Fibroblast of skin of scalp (primary cell): ENCODE measurements at places on chromosomes 5 and 9.

DNA sequence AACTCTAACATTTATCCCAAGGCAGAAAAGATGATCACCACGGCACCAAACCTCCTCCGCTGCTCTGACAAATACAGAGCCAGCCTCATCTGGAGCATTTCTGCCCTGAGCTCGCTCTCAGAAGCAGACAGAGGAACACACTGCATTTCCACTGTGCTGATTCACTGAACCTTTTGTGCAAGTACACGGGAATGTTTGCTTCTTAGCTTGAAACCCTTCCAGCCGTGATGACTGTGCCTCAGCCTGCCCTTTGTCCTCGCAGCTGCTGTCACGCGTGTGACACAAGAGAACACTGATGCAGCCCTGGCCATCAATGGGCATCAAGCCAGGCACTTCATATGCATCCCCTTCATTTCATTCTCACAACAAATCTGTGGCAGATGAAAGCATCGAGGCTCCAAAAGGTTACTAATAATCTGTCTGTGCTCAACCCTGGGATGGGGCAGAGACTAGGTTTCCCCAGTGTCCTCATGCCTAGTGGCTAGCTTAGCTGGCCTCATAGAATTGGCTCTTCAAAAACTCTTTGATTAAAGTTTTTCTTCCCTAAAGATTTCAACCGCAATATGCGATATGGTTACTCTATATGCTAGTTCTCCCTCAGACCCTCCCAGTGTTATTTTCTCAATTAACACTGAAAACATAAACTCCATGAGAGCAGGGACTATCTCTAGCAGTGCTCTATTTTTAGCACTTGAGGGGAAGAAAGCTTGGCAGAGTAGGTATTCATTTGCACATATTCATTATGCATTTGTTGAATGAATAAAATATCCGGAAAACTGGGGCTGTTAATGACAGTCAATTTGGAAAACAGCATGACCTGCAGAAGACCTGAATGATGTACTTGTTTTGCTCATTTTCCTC is 7.3 kb downstream of the CDC14B start:
- DNase-seq = peak; percentile 76

DNA sequence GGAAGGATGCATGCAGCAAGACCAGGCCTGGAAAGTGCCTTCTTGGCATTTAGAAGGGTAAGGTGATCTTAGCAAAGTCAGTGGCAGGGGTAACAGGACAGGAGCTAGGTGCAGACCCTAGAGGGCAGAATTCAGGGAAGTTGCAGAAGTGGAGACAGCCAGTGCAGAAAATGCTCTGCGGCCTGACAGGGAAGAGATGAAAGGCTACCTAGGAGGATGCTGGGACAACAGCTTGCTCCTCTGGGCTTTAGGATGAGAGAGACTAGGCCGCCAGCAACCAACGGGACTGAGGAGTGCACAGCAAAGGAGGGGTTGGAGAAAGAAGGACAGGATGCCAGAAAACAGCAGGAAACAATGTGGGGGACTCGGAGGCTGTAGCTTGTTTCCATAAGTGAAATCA is 219.9 kb downstream of the FSTL4 start:
- DNase-seq = no peak

DNA sequence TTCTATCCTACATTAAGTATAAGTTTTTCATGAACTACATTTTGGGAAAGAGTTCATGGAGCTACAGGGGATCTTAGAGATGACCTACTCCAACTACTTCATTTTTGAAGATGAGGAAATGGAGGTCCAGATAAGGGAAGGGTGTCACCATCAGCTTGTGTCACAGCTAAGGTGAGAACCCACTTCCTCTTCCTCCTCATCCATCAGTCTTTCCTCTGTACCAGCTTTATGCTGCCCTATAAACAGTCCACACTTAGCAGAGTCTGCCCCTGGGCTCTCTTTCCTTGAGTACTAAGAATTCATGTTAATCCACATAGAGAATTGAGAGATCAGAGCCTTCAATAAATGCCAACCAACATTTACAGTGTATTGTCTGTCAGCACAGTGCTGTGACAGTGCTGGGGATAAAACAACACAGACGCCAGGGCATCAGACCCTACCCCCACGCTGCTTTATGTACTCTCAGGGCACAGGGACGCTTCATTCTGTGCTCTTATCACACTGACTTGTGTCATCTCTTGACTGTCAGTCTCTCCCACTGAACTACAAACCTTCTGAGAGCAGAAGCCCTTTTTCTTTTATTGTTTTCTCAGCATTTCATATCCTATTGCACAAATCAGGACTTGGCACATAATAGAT is 22.1 kb downstream of the ADRB2 start:
- DNase-seq = no peak

- peak; percentile 42 for DNase-seq
Measured at GRCh38 chr5:963673-964531, 44.7 kb upstream of the NKD2 start.

DNA sequence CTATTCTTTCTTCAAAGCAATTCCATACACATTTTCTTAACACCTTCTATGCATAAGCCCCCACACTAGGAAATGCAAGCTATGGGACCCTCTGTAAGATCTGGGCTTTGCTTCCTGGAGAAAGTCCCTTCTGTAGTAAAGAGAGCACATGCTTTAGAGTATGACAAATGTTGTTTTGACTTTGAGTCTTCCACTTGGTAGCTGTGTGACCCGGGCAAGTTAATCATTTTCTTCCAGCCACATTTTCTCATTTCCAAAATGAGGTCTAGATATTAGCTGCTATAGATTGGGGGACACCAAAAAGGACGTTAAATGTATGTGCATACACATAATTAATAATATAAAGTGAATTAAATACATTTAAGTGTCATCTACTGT is 334.0 kb downstream of the NFIB start:
- DNase-seq = no peak

DNA sequence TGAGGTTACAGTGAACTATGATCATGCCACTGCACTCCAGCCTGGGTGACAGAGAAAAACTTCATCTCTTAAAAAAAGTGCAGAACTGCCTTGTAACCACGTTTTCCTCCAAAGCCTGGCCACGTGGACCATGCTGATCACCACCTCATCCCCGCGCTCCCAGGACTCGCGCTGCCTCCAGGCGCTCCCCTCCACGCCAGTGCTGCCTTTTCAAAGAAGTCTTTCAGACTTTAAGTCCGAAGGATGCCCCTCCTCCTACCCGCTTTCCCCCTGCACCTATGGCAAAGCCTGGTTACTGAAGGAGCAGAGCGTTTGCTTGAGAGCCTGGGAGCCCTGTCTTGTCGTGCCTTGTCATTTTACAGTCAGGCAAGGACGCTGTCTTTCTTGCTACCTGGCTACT is 43.8 kb downstream of the HABP4 start:
- no peak for DNase-seq

GRCh38 chr5:98776066-98776705 is 2.7 kb downstream of the RGMB start:
- DNase-seq = peak; percentile 94

DNA sequence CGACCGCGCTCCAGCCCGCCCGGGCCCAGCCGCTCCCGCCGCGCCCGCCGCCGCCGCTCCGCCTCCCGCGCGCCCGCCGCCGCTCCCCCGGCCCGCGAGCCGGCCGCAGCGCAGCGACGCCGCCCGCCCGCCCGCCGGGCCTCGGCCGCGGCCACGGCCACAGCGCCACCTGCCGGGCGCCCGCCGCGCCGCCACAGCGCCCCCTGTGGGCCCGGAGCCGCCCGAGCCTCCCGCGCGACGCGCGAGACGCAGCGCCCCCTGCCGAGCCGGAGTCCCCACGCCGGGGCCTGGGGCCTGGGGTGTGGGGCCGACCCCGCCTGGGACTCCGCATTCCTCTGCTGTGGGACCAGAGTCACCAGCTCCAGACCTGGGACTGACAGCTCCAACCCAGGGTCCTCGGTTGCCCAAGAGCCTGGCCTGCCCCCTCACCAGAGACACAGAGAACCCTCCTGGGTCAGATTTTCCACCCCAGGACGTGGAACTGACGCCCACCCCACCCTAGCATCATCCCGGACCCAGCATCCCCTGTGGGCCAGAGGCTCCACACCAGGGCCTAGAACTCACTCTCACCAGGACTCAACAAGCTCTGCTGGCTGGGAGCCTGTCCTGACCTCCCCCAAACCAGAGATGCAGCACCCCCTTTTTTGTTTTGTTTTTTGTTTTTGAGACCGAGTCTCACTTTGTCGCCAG is at the start of gene RAPGEF1:
RAPGEF1 (minus strand) TSS at position 118 of the 690 bp plus-strand sequence. CDS start 246 bp downstream, outside the sequence.
- peak; percentile 57 for DNase-seq
